ENCODE measurements at places on chromosomes 3 and 15.

DNA sequence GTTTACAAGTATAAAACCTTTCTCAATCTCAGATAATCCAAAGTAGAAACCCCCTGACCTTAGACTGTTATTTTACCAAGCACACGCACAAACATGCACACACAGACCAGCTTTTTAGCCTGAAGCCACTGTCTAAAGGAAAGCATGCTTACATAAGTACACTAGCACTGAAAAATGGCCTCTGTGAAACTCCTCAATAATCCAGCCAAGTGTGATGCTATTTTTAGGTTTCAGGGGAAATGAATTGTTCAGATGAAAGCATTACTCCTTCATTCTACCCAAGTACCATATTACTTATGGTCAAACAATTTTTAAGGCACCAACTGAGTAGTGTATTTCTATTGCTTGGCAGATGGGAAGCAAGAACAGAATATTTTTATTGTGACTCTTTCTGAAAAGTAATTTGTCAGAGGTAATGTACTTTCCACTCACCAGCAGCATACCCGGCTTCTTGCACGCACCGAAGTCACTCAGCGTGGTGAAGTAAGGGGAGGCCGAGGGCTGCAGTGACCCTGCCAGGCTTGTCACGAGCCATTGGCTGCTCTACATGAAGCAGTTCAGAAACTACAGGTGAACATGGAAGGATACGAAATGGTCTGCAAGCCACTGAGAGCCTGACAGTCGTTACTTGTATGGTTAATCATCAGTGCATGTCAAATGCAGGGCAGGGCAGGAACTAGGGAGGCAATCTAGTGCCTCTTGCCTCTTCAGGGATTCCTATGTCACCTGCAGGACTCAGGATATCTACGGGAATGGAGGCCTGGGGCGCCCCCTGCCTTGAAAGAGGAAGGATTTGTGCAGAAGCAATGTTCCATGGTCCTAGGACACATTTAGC lies 106.7 kb downstream of the GABRB3 start:
- no peak for DNase-seq

DNA sequence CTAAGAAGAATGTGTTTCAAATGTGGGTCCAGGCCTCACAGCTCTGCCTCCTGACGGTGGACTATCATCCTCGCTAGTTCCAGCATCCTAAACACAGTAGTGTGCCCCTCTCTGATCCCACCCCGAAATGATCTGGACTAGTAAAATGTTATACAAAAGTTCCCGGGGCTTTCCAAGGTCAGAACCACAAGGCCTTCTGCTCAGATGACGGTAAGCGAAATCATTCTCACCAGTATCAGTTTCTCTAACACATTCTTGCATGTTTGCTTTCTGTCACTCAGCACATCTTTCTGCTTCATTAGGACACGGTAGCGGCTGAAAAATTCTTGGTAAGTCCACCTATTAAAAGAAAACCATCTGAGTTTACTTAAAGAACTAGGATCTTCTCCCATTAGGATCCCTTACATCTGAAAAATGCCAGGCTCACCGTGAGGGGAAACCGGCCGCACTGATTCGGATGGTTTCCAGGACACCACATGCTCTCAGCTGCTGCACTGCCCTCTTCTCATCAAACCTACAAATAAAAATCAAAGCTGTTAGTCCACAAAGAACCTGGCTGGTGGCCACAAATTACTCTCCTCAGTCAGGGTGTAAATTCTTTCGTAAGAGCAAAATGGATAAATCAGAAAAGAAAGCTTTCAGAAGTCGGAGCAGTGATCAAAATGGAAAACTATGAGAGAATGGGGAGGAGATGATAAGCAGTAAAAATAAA lies 83.9 kb upstream of the MYO5C start:
- no peak for DNase-seq

DNA sequence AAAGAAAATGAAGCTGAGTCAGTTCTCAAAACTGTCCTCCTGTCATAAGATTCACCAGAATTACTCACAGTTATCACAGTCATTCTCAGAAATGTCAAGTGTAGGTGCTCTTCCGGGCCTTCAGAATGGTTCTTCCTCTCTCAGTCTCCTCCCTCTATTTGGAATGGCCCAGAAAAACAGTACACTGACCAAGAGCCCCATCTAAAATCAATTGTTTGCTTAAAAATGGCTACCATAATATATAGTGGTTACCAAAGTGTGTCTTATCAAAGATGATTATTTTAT lies 99.8 kb downstream of the MECOM start:
- no peak for DNase-seq

DNA sequence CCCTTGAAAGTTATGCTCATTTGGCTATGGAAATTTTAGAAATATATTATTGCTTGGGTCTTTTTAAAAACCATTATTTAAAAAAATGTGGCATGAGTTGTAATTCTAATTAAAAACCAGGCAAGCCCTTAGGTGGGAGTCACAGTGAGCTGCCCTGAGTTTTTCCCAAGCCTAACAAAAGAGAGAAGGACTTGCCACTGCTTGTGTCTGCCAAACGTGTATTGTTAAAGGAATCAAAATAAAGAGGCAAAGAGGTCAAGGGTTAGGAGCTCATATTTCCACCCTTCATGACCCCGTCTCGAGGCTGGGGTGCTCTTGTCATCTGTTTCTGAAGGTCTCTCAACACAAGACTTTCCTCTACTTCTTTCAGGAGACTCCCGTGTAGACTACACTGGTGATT lies 321.1 kb downstream of the ZIC1 start:
- DNase-seq: no peak

DNA sequence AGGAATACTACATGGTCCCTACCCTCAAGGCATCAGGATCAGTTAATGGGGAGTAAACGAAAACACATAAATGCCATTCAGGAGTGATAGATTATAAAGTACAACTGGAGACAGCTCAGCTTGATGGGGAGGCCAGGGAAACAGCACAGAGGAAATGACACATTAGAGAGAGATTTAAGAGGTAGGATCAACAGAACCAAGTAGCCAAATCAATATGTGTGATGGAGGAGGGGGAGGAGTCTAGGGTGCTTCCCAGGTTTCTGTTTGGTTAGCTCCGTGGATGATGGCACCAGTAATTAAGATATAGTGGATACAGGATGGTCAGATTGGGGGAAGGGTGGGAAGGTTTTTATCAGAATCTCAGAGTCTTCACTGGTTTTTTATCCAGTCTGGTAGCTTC lies 229.5 kb upstream of the ROPN1 start:
- DNase-seq: no peak

GRCh38 chr15:70507772-70508371 lies 255.5 kb downstream of the UACA start:
- DNase-seq: no peak

DNA sequence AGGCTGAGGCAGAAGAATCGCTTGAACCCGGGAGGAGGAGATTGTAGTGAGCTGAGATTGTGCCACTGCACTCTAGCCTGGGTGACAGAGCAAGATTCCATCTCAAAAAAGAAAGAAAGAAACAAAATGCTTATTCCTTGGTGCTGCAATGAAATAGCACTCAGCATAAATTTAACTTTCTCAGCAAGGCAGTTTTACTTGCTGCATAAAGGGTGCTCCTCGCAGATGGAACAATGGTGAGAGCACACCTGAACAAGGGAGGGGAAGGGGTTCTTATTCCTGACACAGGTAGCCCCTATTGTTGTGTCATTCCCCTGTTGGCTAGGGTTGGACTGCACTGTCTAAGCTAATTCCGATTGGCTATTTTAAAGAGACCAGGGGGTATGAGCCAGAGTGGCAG lies 17.1 kb downstream of the PAK2 start:
- DNase-seq: no peak

DNA sequence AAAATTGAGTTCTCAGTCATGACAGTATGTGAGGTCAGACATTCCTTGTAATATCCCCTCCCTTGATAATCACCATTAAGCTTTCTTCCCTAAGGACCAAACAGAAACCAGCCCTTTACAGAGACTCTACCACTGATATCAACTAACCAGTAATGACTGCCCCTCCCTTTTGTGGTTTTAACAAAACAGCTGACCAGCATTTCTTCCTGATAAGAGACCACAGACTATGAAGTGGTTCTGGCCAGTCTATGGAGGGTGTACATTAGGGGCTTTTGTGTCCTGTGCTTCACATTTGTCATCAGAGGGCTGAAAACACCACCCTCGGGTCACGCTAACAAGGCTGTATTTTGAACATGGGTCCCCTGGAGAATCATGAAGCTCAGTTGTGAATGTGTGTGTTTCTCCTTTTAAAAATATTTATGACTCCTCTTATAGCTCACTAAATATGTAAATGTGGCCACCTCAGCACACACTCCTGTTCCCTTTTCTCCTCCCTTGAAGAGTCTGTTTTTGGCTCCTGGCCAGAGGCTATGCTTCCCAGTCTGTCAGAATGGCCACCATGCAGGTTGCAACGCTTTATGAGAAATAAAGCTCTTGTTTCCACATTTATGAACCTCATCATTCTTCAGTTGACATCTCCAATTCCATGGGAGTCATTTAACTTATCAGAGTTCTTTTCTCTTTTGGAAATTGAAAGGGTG lies 239.3 kb downstream of the CPNE4 start:
- no peak for DNase-seq

DNA sequence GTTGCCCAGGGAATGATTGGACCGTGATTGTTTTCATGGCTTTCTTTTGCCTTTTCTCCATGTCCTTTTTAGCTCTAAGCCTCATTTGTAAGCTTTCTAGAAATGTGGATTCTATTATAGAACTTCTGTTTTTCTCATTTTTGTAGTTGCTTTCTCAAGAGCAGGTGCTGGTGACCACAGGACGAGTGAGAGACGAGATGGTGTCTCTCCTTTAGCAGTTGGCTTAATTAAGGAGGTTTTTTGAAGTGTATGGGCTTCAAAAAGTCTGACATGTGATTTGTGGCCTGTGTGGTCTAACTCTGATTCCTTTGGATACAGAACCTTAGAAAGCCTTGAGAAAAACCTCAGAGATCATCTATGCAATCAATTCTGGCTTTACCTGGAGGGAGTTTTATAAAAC lies 292.8 kb downstream of the LPP start:
- DNase-seq: no peak

DNA sequence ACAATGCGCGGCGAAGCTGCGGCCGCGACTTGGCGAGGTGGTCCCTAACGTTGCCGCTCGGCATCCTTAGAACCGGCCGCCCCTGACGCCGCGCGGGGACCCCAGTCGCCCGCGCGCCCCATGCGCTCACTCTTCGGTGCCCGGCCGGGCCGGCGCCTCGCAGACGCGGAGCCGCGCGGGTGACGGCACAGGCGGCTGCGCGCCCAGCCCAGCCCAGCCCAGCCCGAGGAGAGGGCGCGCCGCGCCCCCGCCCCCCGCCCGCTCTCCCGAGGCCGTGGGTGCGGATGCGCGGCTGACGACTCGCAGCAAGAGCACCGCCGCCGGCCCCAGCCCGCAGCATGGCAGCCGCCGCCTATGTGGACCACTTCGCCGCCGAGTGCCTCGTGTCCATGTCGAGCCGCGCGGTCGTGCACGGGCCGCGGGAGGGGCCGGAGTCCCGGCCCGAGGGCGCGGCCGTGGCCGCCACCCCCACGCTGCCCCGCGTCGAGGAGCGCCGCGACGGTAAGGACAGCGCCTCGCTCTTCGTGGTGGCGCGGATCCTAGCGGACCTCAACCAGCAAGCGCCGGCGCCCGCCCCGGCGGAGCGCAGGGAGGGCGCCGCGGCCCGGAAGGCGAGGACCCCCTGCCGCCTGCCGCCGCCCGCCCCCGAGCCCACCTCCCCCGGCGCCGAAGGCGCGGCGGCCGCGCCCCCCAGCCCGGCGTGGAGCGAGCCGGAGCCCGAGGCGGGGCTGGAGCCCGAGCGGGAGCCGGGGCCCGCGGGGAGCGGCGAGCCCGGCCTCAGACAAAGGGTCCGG lies 437 bp downstream of the KLF13 start:
- DNase-seq: no peak
